ENCODE measurements at places on chromosomes 4 and X. TPM values are rescaled to one million over a fixed set of nuclear protein-coding genes. Genes with fewer than 3 reads are reported as not detected.

GRCh38 chrX:40816906-40817305 lies 81.6 kb upstream of the MED14 start:
- no peak for DNase-seq

DNA sequence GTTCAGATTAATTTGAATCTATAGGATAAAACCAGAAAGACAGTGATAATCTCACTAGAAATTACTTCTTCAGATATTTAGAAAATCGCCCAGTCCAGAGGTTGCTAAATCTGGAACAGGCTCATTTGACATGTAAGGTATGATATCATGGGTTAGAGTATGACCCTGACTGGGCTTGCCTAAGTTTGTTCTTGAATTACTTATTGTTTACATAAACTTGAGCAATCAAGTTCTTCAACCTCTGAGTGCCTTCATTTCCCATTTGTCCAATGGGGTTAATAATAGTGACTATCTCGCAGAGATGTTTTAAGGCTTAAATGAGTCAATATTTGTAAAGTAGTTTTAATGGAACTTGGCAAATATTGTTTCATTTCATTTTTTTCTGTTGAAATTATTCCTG lies 1947.6 kb upstream of the IGFBP7 start:
- no peak for DNase-seq

DNA sequence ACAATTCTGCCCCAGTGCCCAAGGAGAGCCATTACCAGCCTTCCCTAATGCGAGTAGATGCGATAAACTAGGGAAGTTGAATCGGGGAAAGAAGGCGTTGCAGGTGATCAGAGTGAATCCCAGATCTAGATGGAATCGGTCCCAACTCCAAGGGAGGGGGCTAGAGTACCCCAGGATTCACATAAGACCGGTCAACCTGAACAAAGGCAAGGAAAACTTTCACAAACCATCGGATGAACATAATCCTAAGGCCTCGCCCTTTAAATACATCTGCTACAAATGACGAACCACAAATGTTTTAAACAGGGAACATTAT lies 11.2 kb upstream of the ZCCHC13 start:
- DNase-seq, result no peak

DNA sequence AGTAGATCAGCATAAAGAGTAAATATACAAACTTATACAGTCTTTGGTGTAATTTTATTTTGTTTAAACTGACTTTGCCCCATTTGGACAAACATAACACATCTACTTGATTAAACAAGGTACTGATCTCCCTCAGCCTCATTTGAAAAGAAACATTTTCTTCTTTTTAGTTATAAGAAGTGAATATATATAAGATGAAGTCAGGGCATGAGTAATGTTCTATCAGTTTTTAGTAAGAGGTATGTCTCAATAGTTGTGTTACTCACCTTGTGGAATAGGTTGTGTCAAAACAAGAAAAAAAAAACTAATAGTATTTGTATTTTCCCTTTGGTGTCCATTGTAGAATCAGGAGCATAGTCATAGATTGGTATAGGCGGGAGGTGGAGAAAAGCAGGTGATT lies 327.4 kb downstream of the RPA4 start:
- DNase-seq, result no peak

GRCh38 chrX:133913009-133913408 lies 72.4 kb downstream of the GPC3 start:
- no peak for DNase-seq

The GAGE10 gene
- total RNA-seq, result not detected

The MND1 gene
- total RNA-seq, result 0.90 TPM

The NPNT gene
- 106 TPM for total RNA-seq

The RTL9 gene
- 0.28 TPM for total RNA-seq

The PPEF2 gene
- not detected for total RNA-seq
